ENCODE measurements at places on chromosomes 6 and 20.
A peak's percentile ranks its signal among the peaks of the same experiment; 100 is the strongest.

DNA sequence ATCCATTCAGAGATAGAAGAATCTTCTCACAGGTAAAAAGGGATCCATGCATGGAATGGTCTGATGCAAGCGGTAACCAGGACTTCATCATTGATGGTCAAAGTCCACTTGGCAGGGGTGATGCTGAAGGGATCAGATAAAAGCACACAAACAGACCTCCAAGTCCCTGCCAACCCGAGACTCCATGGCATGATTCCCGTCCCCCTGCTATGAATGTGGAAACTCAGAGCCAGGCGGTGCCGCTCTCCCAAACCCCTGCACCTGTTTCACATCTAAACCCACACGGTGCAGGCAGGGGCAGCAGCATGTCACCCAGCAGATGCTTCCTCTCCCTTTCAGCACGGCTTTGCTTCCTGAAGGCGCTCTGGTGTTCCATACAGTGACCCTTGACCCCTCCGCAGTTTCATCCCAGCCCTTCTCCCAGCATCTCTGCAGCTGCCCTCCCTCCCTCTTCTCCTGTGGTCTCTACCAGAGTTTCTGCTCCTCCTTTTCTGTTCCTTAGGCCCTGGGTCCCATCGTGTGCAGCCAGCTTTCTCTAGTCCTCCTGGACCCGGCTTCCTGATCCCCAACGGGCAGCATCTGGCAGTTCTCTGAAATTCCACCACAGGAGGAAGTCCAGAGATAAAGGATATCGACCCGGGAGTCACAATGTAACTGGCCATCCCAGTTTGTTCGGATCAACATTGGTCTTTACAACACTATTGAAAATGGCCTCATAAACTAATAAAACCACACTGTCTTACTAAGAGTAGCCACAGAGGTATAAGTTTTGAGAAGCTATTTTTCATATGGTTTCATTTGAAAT lies 235.0 kb downstream of the TTLL2 start:
- no peak for DNase-seq

- DNase-seq = peak; percentile 46
Observed at GRCh38 chr6:54335871-54336270, 27.6 kb downstream of the TINAG start.

- no peak for DNase-seq
Observed at GRCh38 chr20:21781446-21782075, 76.1 kb downstream of the PAX1 start.

DNA sequence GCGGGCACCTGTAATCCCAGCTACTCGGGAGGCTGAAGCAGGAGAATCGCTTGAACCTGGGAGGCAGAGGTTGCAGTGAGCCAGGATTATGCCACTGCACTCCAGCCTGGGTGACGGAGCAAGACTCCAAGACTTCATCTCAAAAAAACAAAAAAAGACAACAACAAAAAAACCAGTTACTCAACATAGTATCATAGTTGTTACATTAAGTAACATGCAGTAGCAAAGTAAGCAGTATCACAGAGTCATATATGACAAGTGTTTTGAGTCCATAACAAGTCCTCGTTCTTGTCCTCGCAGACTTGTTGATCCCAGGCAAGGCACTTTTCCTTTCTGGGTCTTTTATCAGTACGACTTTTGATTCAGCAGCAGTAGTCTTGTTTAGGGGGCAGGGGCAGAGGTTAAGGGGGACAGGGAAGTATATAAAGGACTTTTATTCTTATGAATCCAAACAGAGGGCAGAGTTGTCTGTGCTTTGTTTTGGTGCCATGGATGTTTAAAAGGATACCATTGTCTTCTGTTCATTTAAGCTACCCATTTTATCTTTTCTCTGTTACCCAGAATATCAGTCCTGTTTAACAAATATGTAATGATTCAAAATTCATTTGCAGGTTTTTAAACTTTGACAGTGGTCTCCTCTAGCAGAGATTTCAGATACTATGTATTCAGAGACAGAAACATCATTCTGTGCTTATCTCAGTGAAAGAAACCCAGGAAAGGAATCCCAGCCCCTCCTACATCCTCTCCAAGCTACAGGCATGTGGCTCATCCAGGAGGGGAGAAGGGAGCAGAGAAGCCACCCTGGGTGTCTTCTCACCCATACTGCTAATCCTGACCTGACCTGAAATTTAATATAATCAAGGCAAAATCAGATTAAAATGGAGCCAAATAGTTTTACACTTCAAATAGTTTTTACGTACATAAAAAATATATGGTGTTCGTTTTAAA lies 137.9 kb upstream of the EDN1 start:
- no peak for DNase-seq

DNA sequence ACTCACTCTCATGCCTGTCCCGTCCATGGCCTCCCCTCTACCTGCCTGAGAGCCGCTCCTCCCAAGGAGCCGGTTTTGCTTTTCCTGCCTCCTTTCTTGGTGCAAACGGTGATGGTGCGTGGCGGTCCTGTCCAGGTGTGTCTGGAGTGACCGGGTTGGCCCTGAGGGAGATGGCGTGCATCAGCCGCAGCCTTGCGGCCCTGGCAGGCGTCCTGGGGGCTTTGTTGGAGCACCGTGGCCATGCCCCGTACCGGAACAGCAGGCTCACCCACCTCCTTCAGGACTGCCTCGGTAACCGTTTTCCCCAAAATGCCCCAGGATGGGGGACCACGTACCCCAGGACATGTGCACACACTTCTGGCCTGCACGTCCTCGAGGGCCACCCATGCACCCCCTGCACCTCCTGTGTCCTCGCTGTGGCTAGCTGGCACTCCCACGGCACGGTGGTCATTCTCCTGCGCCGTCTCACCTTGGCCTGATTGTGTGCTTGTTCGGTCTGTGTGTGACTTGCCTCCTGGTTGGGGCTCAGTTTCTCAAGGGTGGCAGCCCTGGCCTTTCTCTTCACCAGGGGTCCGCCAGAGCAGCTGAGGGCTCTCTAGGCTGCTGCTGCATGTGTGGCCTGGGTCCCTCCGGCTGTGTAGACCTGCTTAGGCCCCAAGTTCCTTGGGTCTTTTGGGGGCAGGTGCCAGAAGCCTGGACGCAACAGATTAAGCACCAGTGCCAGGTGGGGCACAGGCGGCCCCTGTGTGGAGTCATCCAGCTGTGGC lies 36.4 kb downstream of the FRMD1 start:
- no peak for DNase-seq

GRCh38 chr6:131687022-131687421 lies 14.2 kb downstream of the OR2A4 start:
- no peak for DNase-seq

GRCh38 chr6:129717277-129717676 lies 7.3 kb upstream of the ARHGAP18 start:
- DNase-seq = no peak

GRCh38 chr6:110353457-110354001 lies 4.6 kb downstream of the METTL24 start:
- DNase-seq = no peak

DNA sequence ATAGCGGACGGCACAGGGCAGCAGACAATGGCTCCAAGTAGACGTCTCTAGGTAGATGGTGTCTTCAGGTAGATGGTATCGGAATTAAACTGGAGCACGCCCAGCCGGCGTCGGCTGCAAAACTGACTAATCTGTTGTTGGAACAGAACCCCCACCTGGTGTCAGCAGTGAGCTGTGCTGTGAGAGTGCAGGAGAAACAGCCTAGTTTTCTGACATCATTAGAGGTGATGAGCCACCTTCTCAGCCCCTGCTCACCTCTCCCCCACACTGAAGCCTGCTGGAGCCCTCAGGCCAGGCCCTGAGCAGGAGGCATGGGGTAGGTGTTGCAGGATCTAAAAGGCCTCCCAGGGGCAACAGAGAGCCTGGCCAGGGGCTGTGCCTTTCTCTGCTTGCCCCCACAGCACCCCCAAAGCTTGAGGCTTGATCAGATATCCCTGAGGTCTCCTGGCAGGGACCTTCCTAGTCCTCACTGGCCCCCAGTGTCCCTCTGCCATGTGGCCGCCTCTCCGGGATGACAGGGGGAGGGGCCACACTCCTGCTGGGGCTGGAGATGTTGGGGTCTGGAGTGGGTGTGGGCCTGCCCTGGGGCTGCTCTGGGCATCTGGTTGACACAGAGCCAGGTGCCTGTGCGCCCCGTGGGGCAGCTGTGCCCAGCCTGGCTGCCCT lies 6.9 kb upstream of the HELZ2 start:
- peak; percentile 51 for DNase-seq

DNA sequence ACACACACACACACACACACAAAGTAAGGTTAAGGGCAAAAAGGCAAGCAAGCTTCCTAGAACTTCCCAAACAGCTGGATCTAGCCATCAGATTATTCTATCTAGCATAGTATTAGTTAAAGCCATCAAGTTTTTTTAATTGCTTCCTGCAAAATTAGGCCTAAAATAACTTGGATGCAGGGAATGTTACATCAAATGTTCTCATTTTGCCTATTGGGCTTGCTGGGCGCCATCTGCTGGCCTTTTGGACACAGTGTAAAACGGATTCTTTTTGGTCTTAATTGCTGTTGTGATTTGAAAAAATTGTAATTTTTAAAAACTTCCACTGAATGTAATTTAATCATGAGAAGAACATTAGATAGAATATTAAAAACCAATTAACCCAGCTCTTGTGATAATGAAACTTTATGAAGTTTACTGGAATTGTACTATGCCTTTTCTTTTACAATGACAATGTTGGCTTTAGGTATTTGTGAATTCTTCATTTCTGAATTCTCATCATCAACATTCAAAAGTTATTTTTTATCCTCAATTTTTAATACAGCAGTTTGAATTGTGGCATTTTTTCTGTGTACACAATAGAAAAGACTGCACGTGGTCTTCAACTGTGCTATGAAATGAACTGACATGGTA lies 6.8 kb downstream of the MKKS start:
- DNase-seq = peak; percentile 79

- no peak for DNase-seq
Observed at GRCh38 chr6:8857160-8857559, 421.8 kb upstream of the SLC35B3 start.

DNA sequence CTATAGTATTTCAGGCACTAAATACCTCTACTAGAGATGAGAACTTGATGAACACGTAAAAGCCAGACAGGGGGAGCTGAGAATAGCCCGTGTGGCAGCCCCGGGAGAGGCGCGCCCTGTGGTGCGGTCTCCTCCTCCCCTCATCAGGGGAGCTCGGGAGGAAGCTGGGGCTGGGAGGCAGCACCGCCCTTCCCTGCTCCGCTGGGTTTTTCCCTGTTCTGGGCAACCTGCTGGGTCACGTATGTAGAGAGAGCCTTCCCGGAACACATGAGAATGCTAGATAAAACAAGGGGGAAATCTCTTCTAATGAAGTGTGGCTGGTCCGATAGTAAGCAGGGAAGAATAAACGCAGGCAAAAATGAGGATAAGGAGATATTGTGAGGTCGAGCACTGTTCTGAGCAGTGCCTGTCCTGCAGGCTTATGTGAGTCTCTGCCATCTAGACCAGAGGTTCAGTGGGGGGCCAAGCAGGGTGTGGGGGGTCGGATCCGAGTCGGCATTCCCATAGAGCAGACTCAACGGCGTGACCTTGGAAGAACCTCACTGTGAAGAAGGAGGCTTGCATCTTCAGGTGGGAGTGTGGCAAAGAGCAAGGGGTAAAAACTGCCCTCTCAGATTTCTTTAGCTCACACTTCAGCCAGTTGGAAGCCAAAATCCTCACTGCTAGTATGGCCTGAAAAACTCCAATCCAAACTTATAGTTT lies 13.4 kb upstream of the RPS6KA2 start:
- DNase-seq = peak; percentile 73

DNA sequence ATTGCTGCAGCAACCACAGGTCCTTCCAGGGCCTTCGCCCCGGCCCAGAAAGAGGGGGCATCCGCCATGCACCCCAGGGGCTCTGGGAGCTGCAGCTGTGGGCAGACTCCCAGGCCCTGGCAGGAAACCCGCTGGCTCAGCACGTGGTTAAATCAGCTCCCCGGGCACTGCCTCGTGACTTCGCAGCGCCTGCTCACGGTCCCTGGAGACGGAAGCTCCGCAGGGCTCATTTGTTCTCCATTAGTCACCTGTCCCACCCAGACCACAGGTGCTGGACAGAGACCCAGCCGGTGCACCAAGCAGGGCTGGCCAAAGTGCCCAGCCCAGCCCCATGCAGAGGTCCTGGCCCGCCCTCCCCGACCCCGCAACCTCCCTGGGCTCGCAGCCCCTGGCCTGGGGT lies 14.7 kb downstream of the KCNQ2 start:
- no peak for DNase-seq

GRCh38 chr20:48823476-48823875 lies 4.3 kb downstream of the PREX1 start:
- DNase-seq = peak; percentile 62

DNA sequence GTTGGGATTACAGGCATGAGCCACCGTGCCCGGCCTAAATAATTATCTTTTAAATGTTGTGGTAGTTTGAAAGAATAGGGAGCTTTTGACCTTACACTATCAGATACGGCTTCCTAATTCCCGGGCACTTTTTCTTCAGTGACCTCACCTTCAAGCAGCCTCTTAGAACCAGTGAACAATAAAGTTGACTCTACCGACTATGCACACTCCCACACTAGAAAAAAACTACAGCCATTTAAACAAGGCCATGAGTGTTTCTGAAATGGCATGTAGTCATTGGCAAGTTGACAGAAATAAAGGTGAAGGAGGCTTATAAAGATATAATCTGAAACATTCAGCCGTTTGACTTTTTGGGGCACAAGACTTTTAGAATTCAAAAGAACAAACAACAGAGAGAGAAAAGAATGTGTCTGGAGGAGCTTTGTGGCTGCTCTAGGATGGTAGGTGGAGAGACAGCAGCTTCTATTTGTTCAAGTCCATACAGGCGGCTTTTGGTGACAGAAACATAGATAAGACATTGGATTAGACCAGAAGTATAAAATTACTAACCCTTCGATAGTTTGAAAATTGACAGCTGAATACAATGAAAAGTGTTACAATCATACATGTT lies 75.2 kb downstream of the GJA1 start:
- DNase-seq = no peak

GRCh38 chr20:33933469-33933909 lies 60.2 kb upstream of the RALY start:
- DNase-seq = peak; percentile 63

GRCh38 chr20:22728146-22728745 lies 143.9 kb upstream of the FOXA2 start:
- DNase-seq = no peak

GRCh38 chr6:35015476-35015875 lies 125.7 kb downstream of the TCP11 start:
- no peak for DNase-seq

- no peak for DNase-seq
Observed at GRCh38 chr6:96116674-96117073, 100.9 kb downstream of the FUT9 start.

GRCh38 chr6:135854799-135855198 lies 3.3 kb downstream of the PDE7B start:
- DNase-seq = no peak

DNA sequence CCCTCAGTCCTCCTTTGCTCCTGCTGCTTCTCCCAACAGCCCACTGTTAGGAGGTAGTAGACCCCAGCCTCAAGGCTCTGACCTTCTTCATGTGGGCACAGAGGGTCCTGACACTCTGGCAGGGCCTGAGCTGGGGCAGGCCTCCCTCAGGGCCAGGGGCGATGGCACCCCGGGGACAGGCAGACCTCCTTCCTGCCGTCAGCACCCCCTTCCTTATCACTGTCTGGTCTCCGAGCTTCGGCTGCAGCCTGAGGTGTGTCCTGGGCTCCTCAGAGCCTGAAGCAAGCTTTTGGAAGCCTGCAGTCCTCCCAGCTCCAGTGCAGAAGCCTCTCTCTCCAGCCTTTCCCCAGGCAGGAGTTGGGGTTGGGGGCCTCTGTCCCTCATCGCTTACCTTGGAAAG lies 22.0 kb downstream of the SPDEF start:
- DNase-seq = no peak

- no peak for DNase-seq
Observed at GRCh38 chr6:6950373-6951145, 157.2 kb upstream of the RREB1 start.

All from lung microvascular endothelial cell (primary cell).